Tongue (tissue), 3 donors: ENCODE measurements at places on chromosomes 6 and 20.

- no peak for DNase-seq
Observed at GRCh38 chr6:26034905-26035304, 52.3 kb upstream of the HFE start.

- peak; percentile 86 for DNase-seq
Observed at GRCh38 chr20:62080249-62080990, 14.7 kb upstream of the TAF4 start.

DNA sequence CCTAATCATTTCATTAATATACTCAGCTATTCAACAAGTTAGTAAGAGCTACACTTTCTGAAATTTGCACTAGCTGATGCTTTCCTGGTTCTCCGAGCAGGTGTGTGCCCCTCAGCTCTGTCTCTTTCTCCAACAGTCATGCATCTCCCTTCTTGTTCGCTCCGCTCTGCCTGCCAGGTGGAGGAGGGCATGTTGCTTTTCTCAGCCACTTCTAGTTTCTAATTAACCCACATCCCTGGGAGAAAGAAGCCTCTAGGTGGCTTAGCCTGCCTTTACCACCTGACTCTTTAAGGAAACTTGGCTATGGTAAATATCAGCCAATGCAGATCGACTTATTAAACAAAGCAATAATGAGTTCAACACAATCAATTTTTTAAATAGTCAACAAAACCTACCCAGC is 34.2 kb downstream of the LRFN2 start:
- no peak for DNase-seq

DNA sequence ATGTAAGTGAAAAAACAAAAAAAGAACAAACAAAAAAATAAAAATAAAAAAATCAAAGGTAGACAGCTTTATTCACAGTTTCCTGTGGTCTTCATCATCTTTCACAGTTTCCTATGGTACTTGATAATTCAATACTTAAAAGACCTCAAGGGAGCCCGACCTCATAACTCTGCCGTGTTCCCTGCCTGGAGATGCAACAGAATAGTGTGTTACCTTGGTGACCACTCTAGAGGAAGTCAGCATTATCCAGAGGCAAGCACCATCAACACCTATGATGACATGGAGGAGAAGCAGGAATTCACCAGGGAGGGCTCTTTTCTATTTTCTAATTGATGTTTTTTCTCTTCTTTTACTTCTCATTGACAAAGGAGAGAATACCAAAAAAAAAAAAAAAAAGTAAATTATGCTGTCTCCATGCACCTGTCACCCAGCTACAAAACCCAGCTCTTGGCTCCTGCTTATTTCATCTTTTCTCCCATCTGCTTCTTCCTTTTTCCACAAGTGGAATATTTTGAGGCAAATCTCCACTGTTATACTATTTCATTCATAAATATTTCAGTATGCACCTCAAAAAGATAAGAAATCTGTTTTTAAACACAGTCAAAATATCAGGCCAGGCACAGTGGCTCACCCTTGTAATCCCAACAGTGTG is 95.8 kb upstream of the STXBP5 start:
- DNase-seq, result no peak

GRCh38 chr6:28884423-28885131 is 39.2 kb downstream of the TRIM27 start:
- no peak for DNase-seq

- DNase-seq, result no peak
Observed at GRCh38 chr6:3516092-3516491, 59.2 kb upstream of the SLC22A23 start.

DNA sequence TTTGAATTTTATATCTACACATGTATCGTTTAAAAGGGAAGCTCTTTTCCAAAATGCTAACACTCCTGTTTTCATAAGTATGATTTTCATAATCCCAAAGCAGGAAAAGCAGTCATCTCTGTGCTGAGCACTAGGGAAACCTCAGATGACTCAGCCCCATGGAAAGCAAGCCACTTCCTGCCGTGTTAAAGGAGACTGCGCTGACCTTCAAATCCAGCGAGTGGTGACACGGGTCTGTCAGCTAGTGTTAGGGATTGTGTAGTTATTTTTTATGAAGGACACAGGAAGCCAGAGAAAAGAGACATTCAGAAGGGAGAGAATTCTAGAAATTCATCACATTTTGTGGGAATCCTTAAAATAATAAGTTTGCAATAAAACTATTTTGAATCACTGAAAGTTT is 57.0 kb upstream of the CD93 start:
- no peak for DNase-seq

- no peak for DNase-seq
Observed at GRCh38 chr6:30361661-30362060, 16.7 kb downstream of the RPP21 start.

DNA sequence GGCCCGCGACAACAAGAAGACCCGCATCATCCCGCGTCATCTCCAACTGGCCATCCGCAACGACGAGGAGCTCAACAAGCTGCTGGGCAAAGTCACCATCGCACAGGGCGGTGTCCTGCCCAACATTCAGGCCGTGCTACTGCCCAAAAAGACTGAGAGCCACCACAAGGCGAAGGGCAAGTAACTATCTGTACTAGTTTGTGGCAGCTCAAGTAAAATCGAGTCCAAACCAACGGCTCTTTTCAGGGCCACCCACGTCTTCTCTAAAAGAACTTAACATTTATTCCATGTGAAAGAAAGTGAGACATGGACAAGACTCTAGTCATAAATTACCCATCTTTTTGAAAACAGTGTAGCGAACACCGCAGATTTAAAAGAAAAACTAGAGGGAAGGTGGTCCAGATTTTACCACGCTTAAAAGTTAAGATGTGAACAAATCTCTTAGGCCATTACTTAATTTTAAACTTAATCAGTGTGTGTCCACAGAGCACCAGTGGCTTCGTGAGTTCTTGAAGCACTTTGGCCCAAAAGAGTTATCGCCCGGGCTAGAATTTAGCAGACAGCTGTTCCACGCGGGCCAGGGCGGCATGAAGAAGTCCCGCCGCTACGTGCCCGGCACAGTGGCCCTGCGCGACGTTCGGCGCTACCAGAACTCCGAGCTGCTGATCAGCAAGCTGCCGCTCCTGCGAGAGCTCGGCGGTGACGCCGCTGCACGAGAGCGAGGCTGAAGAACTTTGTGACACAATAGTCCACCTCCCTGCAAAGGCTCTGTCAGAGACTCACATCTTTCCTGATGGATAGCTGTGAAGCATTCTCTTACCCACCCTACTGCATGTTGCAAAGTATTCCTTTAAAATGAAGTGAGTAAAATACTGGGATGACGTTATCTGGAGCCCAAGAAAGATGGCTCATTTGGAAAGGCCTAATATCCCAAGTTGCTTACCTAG is 113.9 kb upstream of the PRSS16 start:
- DNase-seq, result peak; percentile 80

- no peak for DNase-seq
Observed at GRCh38 chr6:105321728-105322127, 81.2 kb downstream of the PREP start.

DNA sequence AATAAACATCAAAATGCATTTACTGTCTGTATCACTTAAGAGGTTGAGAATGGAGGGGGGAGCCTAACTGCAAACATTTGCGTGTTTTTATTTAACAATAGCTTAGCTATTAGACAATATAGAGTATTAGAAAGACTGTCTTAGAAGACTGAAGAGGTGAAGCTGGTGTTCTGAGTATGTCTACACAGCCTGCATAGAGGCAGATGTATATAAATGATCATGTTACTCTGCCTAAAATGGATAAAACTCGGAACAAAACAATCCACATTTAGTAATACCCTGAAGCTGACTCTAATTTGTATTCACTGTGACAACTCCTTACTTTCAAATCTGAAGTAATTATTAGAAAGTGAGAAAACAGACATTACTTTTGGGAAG is 181.9 kb downstream of the GMPR start:
- no peak for DNase-seq

DNA sequence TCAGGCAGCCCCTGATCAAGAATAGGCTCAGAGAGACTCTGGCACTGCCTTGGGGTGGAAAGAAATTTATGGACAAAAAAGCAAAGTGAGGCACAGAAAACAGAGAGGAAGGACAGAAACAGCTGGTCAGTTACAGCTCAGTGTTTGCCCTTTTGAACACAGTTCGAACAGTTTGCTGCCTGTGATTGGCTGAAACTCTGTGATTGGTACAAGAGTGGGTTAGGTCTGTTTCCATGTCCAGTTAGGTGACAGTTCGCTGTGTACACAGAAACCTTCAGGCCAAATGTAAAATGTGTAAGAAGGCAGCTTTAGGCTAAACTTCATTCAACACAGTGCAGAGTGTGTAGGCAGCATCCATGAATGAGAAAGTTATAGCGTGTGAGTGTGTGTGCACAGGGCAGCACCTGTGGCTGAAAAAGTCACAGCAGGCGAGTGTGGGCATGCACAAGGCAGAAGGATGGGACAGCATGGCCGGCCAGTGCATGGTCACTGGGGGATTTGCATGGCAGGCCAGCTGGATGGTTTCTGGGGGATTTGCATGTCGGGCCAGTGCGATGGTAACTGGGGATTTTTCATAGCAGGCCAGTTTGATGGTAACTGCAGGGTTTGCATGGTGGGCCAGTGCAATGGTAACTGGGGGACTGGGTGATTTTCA is 75.4 kb upstream of the FRMD1 start:
- DNase-seq, result no peak

DNA sequence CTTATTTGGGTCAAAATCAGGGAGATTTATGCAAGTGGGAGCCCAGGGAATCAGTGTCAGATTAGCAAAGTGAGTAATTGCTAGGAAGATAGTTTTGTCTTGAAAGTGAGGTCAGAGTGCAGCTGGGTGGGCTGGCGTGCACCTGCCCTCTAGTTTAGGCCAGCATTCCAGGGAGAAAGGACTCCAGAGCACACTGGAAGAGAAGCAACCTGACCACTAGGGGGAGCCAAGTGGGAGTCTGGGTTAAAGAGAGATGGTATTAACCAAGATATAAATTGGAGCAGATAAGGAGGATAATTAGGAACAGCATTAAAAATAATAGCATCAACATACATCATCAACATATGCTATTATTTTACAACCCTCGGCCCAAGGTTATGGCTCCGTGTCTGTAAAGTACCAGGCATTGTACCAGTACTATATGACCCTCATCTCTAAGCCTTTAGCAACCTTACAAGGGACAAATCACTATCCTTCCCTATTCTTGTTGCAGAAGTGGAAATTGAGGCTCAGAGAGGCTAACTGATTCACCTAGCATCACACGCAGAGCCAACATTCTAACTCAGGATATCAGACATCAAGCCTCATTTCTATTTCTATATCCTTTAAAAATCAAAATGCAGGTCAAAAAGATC is 57.8 kb downstream of the SLC2A10 start:
- peak; percentile 27 for DNase-seq

DNA sequence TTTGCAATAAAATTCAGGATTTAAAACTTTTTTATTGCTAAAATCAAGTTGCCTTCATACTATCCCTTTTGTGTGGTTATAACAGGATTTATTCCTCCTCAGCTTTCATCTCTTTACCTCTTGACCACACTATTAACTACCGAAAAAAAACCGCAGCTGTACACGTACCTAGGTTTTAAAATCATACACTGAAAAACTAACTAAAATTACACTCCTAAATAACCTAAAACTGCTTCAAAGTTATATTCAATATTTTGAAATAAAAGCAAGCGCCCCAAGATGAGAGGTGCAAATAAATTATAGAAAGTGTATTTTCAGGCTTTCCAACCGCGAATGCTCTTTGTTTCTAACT is 1.4 kb downstream of the MPC1 start:
- no peak for DNase-seq

DNA sequence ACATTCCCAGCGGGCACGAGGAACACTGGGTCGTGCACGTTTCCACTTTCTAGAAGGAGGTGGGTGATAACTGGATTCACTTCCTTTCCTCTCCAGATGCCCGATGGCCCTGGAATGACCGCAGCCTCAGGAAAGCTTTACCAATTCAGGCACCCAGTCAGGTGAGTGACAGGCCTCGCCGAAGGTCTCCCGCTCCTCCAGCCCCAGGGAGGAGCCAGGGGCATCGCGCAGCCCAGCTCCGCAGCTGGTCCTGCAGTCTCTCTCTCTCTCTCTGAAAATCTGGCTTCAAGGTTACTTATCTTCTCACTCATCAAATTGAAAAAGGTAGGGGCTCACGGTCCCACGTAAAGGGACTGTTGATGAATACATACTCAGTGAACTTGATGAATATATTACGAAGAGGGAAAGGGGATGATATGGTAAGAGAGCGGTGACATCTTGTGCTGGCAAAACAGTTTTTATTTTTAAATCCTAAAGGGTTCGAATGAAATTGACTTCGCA is 891 bp downstream of the RIPPLY2 start:
- DNase-seq, result peak; percentile 0

- DNase-seq, result peak; percentile 71
Observed at GRCh38 chr20:13286607-13287006, 65.5 kb downstream of the ISM1 start.

GRCh38 chr20:45293041-45294002 is 13.3 kb upstream of the RBPJL start:
- peak; percentile 84 for DNase-seq

DNA sequence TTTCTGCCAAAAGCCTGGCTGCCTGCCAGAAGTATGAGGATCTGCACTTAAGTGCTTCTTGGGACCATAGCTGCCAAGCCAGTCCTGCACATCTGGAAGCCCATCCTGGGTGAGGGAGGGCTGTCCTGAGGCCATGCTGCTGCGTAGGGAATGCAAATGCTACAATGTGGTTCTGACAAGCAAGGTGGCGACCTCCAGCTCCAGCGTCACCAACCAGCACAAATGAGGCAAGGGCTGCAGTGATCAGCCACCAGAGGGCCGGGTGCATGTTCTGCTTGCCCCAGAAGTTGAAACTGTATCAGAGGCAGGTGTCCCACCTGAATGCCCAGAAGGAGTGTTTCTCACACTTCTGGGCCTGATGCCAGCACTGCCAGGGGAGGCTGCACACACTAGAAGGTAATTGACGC is 99.1 kb upstream of the KCNQ5 start:
- no peak for DNase-seq

GRCh38 chr6:144104898-144105487 is 9.6 kb upstream of the SF3B5 start:
- peak; percentile 91 for DNase-seq

- no peak for DNase-seq
Observed at GRCh38 chr6:87297119-87297518, 25.3 kb upstream of the SMIM8 start.

GRCh38 chr20:45041464-45042337 is 59.2 kb downstream of the KCNS1 start:
- peak; percentile 27 for DNase-seq

DNA sequence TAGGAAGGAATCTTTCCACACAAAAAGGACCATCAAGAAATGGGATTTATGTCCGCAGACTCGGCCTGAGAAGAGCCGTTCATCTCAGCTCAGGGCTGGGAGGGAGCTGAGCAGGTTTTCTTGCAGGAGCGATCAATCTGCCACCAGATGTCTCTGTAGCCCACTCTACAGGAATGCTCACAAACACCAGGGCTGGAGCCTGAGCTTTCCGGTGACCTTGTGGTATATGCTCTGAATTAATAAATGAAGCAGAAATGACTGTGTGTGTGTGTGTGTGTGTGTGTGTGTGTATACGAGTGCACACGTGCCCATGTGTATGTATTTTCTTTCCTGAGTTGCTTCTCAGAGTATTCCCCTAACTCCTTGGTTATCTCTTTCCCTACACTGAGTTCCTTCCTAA is 12.0 kb downstream of the CD83 start:
- peak; percentile 89 for DNase-seq

DNA sequence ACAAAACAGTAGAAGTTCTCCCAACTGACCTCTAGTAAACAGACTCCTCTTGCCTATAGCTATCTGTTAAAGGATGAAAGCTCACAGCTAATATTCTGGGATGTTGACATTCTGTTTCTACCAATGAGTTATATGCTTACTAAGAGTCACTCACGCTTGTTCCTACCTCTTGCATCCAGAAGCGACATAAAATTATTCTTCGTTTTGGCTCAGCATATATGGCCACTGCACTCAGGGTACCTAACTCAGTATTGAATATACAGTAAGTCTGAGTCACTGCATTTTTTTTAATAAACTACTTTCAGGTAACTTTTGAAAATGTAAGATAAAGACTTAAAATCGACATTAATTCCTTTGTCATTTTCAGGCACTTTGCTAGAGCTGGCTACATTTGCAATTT is 214.4 kb upstream of the STXBP5 start:
- no peak for DNase-seq
